ENCODE measurements at places on chromosomes 2 and 18.

GRCh38 chr2:95531254-95531771 is 46.8 kb upstream of the TRIM43B start:
- no peak for DNase-seq

- no peak for DNase-seq
Observed at GRCh38 chr2:159064446-159065301, 96.2 kb downstream of the TANC1 start.

DNA sequence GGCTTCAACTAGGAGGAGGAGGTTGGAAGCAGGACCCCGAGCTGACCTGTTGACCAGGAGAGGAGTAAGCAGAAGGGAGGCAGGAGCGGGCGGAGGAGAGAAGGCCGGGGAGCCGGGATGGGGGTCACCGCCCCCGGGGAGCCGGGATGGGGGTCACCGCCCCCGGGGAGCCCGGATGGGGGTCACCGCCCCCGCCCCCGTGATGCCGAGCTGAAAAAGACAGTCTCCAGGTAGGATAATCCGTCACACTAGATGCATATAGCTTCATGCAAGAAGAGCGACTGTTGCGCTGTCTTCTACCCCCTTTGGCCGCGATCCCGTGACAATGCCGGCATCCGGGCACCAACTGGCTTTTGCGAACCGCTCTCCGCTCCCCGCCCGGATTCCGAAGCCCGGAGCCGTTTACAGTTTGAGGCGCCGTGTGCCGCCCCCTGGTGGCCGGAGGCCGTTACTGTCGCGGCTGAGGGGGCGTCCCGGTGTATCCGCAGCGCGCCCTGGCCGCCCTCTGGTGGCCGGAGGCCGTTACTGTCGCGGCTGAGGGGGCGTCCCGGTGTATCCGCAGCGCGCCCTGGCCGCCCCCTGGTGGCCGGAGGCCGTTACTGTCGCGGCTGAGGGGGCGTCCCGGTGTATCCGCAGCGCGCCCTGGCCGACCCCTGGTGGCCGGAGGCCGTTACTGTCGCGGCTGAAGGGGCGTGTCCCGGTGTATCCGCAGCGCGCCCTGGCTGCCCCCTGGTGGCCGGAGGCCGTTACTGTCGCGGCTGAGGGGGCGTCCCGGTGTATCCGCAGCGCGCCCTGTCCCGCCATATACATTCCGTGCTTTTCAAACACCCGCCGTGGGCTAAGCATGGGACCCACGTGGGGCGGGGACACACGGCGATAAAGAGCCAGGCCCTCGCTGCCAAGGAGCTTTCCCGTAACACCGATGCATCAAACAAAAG is 89.6 kb downstream of the ACTR3 start:
- DNase-seq = peak; percentile 18

GRCh38 chr2:74278694-74279093 is 64.5 kb downstream of the SLC4A5 start:
- DNase-seq = no peak

DNA sequence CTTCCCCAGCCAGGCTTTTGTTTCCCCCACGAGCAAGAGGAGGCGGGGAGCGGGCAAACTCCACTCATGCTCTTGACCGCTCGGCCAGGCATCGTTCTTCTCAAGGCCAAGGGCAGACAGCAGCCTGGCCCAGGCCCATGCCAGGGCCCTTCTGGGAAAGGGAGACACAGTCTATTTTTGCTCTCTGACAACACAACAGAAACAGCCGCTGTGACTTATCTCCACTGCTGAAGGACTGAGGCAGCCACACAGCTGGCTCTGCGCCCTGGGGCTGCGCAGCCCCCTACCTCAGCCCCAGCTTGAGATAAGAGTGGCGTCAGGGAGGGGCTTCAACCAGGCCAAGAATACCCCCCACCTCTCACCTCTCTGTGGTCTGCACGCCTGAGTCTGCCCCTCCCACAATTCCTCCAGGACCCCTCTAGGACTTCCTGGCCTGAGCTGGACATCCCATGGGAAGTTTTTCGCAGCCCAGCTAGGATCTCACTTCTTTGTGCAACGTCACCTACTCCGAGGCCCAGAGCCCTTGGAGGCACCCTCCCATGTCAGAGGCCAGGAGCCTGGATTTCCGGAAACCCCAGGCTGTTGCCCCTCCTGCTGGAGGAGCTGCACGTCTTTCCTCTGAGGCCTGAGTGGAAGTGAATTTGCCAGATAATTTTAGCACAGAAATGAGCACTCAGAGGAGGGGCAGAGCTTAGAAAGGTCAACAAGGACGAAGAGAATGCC is 118.9 kb upstream of the OTOS start:
- no peak for DNase-seq

GRCh38 chr2:231212329-231212845 is 14.0 kb downstream of the ARMC9 start:
- DNase-seq = no peak

DNA sequence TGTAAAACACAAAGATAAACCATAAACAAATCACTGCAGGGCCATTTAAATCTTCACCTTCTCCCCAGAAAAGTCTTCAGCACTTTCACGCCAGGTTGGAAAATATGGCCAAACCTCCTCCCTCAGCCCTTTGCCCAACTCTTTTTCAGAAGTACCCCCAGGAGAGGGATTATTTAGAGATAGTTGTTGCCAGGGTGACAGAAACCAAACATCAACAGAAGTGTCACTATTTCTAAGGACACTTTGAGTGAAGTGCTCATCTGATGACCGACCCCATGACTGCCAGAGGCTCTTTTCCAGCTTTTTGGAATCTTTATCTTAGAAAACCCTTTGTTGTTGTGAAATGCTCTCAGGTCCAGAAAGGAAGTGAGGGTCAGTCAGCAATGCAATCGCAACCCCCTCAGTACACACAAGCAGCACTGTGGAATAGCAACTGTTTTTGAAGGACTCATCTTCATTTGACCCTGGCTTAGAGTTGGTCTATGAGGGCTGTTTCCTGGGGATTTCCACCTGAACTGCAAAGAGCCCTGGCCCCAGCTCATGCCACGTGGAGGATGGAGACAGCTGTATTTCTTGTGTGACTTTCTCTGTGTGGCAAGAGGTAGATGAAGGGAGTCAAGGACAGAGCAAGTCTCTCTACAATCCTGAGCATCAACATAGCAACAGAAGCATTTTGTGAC is 114.0 kb upstream of the STON1 start:
- DNase-seq = peak; percentile 24

DNA sequence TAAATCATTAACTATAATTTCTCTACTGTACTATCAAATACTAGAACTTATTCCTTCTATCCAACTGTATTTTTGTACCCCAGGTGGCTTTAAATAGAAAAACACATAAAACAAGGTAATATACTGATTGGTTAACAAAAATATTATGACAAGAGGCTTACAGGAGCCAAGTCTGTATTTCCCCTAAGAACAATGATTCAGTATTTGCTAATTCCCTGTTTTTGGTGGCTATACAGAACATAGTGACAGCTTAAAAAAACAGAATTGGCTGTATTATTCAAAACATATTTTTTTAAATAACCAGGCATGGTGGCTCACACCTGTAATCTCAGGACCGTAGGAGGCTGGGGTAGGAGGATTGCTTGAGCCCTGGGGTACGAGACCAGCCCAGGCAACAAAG is 16.3 kb downstream of the RTN4 start:
- DNase-seq = no peak

- DNase-seq = no peak
Observed at GRCh38 chr2:42850016-42850805, 57.8 kb upstream of the HAAO start.
